Choroid plexus epithelial cell (primary cell): ENCODE measurements at places on chromosomes 3 and 15.

DNA sequence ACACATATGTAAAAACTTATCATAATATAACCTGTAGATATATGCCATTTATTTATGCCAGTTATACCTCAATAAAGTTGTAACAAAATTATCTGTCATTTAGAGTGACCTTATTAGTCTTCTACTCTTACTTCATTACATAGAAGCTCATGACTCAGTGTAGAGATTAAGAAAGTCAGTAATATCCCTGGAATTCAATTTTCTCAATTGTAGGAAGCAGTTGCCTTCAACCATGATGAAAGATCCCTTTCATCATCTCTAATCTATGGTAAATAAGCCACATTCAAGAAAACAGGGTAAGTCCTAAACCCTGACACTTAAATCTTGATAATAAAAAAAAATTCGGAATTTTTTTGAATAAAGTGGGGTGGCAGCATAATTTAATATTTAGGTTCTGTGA, 216.5 kb upstream of the PEX5L start:
- no peak for DNase-seq

GRCh38 chr3:179236669-179237301, 14.1 kb downstream of the KCNMB3 start:
- DNase-seq, result no peak

GRCh38 chr3:8320711-8321458, 180.7 kb upstream of the LMCD1 start:
- DNase-seq, result no peak

GRCh38 chr3:95926904-95927501, 887.4 kb upstream of the EPHA6 start:
- no peak for DNase-seq
